Osteocyte (in vitro differentiated cells): ENCODE measurements at places on chromosomes 5 and 9.

GRCh38 chr9:132182314-132183091, 20.6 kb downstream of the NTNG2 start:
- no peak for DNase-seq
- peaks cover 35% of the 10 kb centered on the region for H3K27me3 ChIP-seq
- H3K4me3 ChIP-seq: no peak overlapping the region
- H3K36me3 ChIP-seq: no peaks in the 10 kb centered on the region
- H3K27ac ChIP-seq: no peak overlapping the region
- H3K4me1 ChIP-seq: peaks cover 21% of the 10 kb centered on the region

GRCh38 chr5:93902288-93902687, 160.9 kb upstream of the POU5F2 start:
- no peak overlapping the region for H3K27ac ChIP-seq
- no peaks in the 10 kb centered on the region for H3K4me1 ChIP-seq
- no peaks in the 10 kb centered on the region for H3K27me3 ChIP-seq
- H3K4me3 ChIP-seq: no peak overlapping the region
- no peak for DNase-seq
- no peaks in the 10 kb centered on the region for H3K36me3 ChIP-seq

DNA sequence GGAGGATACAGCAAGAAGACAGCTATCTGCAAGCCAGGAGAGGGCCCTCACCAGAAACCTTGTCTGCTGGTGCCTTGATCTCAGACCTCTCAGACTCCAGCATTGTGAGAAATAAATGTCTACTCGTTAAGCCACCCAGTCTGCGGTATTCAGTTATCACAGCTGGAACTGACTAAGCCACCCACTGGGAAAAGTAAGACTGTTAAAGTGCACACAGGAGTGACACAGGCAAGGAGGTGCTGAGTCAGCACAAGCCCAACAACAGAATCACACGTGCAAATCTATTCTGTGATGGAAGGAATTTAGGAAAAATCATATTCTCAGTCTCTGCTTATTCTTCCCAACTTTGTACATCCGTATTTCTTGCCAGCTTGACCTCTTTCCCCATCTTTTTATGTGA, 200.0 kb downstream of the NR2F1-AS1 start:
- H3K27me3 ChIP-seq: no peaks in the 10 kb centered on the region
- H3K27ac ChIP-seq: no peak overlapping the region
- DNase-seq: no peak
- H3K36me3 ChIP-seq: no peaks in the 10 kb centered on the region
- H3K4me3 ChIP-seq: no peak overlapping the region

DNA sequence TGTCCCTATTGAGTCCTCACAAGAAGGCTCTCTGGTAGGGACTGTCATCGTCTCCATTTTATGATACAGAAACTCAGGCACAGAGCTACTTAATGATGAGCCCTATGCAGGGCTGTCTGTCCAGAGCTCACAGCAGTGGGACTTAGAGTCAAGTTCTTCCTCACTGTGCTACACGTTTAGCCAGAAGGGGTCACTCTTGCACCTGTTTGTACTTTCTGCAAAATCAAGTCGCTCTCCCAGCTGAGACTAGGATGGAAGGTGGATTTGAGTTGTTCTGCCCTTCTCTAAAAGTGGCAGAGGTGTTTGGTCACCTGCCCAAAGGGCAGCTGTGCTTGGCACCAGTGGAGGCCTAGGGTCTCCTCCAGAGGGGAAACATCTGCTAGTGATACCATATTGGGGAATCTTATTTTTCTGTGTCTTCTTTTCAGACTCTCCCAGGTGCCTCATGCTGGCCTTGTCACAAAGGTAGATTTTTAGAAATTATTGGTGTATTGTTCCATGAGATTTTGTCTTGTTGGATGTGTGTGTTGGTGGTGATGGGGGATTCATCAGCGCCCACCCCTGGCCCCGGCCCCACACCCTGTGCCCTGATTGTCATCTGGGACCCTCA, 104.2 kb downstream of the PPARGC1B start:
- H3K27me3 ChIP-seq: no peaks in the 10 kb centered on the region
- no peak for DNase-seq

DNA sequence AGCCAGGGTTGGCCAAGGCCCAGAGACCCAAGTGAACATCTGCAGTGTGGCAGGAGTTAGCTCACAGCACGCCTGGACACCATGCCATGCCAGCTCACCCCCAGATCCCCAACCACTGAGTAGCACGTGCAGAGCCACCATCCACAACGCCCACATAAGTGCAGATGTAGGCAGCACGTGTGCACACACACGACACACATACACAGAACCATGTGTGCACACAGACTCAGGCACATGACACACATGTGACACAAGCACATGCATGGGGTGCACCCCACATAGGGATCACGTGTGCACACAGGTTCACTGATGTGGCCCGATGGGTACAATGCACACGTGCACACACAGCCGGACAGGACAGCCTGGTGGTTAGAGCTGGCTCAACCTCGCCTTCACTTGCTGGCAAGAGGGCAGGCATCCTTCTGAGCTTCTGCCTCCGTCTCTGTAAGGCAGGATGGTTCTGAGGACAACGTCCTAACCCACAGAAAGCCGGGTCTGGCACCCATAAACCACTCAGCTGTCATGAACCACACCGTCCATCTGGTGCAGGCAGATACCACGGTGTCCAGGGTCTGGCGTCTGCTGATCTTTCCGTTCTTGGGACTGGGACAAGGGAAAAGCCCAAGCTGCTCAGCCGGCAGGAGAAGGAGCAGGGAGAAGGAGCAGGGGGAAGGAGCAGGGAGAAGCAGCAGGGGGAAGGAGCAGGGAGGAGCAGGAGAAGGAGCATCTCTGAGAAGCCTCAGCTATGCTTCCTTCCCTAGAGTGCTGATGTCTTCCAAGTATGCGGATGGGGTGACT, 12.0 kb downstream of the LRRC26 start:
- no peaks in the 10 kb centered on the region for H3K4me1 ChIP-seq
- peaks cover 9% of the 10 kb centered on the region for H3K27me3 ChIP-seq
- H3K36me3 ChIP-seq: no peaks in the 10 kb centered on the region
- no peak for DNase-seq

DNA sequence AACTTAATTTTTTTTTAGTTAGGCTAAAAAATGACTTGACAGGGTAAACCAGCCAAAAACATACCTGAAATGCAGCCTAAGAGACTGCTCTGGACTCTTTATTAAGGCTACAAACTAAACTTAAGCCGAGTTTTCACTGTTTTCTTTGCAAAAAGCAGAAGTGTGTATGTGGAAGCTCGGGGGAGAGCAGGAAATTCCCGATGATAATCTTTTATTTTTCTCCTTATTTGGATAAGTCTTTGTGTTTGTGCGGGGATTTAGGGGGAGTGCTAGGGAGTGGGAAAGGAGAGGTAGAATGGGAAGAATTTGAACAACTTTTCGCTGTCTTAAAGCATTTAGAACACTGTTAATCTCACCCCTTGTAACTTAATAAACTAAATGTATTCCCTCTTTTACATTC, 30.7 kb upstream of the GPR21 start:
- H3K27me3 ChIP-seq: no peaks in the 10 kb centered on the region
- peak overlapping the region; percentile 95 for H3K27ac ChIP-seq
- H3K4me3 ChIP-seq: peak overlapping the region; percentile 68
- no peak for DNase-seq
- H3K36me3 ChIP-seq: peaks cover 40% of the 10 kb centered on the region

DNA sequence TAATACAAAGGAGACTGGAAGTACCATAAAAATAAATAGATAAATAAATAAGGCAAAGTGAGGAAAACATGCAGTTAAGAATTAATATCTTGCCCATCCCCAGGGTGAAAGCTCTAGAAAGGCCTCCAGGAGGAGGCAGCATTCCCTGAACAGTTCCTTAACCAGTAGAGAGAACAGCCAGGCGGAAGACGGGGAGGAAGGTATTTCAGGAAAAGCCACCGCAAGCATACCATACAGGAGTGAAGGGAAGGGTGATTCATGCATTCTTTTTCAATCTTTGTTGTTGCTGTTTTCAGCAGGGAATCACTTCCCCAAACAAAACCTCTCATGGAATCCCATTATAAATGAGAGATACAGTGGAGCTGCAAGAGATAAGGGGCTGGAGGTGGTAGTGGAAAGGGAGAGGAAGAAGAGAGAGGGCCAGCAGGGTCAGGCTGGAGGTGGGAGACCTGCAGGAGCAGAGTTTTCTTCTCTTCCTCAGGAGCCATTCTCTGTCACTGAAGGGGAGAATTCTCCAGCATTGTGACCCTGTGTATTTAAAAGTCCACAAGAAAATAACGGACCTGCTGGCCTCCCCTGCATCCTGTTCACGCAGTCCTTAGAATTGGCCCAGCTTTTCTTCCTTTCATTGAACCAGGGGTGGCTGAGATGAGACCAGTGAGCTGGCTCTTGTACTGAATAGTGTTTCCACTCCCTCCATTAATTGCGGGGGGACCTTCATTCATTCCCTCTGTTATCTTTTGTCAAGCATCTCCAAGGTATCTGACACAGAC, 255.9 kb downstream of the FAM114A2 start:
- H3K36me3 ChIP-seq: peaks cover 11% of the 10 kb centered on the region
- H3K27me3 ChIP-seq: no peaks in the 10 kb centered on the region
- no peak overlapping the region for H3K27ac ChIP-seq
- no peak overlapping the region for H3K4me3 ChIP-seq

DNA sequence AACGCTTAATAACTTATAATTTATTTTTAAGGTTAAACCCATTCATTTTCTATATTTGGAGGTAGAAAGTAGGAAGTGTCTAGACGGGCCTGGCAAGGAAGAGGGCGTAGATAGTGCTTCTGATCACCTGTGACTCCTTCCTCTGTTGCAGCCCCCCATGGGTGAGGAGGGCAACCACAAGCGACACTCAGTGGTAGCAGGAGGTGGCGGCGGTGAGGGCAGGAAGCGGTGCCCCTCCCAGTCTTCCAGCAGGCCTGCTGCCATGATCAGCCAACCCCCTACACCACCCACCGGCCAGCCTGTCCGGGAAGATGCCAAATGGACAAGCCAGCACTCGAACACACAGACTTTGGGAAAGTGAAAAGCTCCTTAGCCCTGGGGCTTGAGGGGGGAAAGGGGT, 36.7 kb downstream of the FAXDC2 start:
- H3K27me3 ChIP-seq: no peaks in the 10 kb centered on the region
- peaks cover 58% of the 10 kb centered on the region for H3K36me3 ChIP-seq
- peak overlapping the region; percentile 41 for H3K27ac ChIP-seq
- DNase-seq: no peak

DNA sequence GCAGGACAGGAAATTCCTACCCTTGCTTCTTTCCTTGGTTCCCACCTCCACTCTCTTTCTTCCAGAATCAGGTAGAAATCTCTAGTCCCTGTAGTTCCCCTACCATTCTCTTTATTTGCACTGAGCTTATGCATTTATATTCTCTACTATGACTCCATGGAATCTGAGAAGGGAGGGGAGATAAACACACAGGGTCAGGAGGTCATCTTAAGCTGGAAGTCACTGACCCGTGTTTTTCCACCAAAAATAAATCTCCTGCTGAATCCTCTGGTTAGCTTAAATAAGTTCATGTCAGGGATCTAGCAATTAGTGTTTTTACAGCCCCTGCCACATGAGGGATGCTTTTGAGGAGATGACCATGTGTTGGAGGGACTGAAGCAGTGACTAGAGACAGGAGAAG, 3.7 kb downstream of the ACTL7B start:
- H3K27ac ChIP-seq: no peak overlapping the region
- H3K4me1 ChIP-seq: no peaks in the 10 kb centered on the region
- H3K36me3 ChIP-seq: no peaks in the 10 kb centered on the region
- H3K4me3 ChIP-seq: no peak overlapping the region
- DNase-seq: no peak

GRCh38 chr9:79006546-79006945, 565.2 kb upstream of the TLE4 start:
- H3K27me3 ChIP-seq: no peaks in the 10 kb centered on the region
- H3K27ac ChIP-seq: no peak overlapping the region
- no peak for DNase-seq
- no peaks in the 10 kb centered on the region for H3K36me3 ChIP-seq

- no peaks in the 10 kb centered on the region for H3K36me3 ChIP-seq
- H3K27me3 ChIP-seq: no peaks in the 10 kb centered on the region
- no peak overlapping the region for H3K27ac ChIP-seq
- no peaks in the 10 kb centered on the region for H3K4me1 ChIP-seq
Observed at GRCh38 chr5:167709625-167710024, 581.8 kb upstream of the WWC1 start.

- peaks cover 19% of the 10 kb centered on the region for H3K36me3 ChIP-seq
- H3K27me3 ChIP-seq: no peaks in the 10 kb centered on the region
- peaks cover 59% of the 10 kb centered on the region for H3K4me1 ChIP-seq
Observed at GRCh38 chr9:94827584-94828304, 101.2 kb downstream of the AOPEP start.

GRCh38 chr9:124474151-124474550, 23.9 kb downstream of the ADGRD2 start:
- peaks cover 14% of the 10 kb centered on the region for H3K27me3 ChIP-seq
- H3K27ac ChIP-seq: no peak overlapping the region
- H3K36me3 ChIP-seq: no peaks in the 10 kb centered on the region
- H3K4me3 ChIP-seq: no peak overlapping the region
- H3K4me1 ChIP-seq: peaks cover 3% of the 10 kb centered on the region

GRCh38 chr5:108259306-108259705, 122.6 kb downstream of the FBXL17 start:
- H3K4me1 ChIP-seq: peaks cover 15% of the 10 kb centered on the region

DNA sequence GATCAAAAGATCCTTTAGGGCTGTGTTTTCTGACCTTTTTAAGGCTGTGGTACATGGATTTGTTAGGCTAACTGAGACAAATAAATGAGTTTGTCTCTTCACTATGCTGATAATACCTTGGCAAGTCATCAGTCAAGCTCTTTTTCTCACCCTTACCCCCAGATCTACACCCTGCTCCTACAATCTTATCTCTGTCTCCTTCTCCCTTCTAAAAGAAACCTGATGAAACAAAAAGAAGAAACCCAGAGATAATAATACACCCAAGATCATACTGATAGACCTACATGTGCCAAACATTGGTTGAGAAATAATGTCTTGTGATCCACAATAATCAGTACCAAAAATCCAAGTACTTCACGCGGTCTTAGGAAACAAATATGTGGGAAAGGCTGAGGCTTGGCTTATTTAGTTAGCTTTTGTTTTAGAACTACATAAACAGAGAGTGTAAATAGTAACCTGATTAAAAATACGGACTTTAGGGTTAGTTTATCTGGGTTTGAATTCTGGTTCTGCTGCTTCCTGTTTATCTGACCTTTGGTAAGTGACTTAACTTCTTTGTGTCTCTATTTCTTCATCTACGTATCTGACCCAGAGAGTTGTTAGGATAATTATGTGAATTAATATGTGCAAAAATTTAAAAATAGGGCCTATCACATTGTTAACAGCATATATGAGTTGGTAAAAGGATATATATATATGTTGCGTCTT, 24.8 kb upstream of the PDCD1LG2 start:
- H3K27ac ChIP-seq: no peak overlapping the region
- no peaks in the 10 kb centered on the region for H3K36me3 ChIP-seq
- no peaks in the 10 kb centered on the region for H3K4me1 ChIP-seq
- H3K4me3 ChIP-seq: no peak overlapping the region
- H3K27me3 ChIP-seq: no peaks in the 10 kb centered on the region
- DNase-seq: no peak
